ENCODE measurements at places on chromosomes 4 and X. TPM values are rescaled to one million over a fixed set of nuclear protein-coding genes. Genes with fewer than 3 reads are reported as not detected.

Gene YIPF7
- total RNA-seq: not detected

- DNase-seq: peak; percentile 55
These were observed 40.7 kb upstream of the DDX3X start for GRCh38 chrX:41293269-41293668.

Gene GAK
- total RNA-seq: 147 TPM

Gene COX18
- 21.2 TPM for total RNA-seq

GRCh38 chr4:144347121-144347520 lies 206.6 kb upstream of the GYPA start:
- no peak for DNase-seq

- DNase-seq: peak; percentile 94
These were observed at the start of gene SLC9A7 for GRCh38 chrX:46758956-46759644. Gene SLC9A7 (minus strand): TSS chrX:46759118. CDS start chrX:46759029, 89 bp downstream.

DNA sequence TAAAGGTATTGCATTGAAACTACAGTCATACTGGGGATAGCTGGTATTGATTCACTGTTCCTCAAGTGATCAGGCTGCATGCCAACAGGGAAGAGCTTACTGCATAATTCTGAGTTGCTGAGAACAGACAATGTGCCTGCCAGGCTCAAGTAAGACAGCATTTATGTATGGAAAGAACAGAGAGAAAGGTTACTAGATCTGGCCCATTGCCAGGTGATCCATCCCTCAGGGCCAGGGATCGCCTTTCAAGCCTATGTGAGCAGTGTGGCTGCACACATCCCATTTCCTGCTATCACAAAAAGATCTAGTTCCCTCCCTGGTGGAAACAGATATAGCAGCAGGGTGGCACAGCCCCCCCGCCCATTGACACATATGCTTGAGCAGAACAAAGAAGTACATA lies 254.0 kb downstream of the TMA16 start:
- no peak for DNase-seq

Gene HSD17B13
- total RNA-seq: 0.19 TPM

GRCh38 chr4:73230865-73231517 lies 27.6 kb downstream of the ANKRD17 start:
- DNase-seq: no peak

Gene CPLX1
- 1.0 TPM for total RNA-seq

DNA sequence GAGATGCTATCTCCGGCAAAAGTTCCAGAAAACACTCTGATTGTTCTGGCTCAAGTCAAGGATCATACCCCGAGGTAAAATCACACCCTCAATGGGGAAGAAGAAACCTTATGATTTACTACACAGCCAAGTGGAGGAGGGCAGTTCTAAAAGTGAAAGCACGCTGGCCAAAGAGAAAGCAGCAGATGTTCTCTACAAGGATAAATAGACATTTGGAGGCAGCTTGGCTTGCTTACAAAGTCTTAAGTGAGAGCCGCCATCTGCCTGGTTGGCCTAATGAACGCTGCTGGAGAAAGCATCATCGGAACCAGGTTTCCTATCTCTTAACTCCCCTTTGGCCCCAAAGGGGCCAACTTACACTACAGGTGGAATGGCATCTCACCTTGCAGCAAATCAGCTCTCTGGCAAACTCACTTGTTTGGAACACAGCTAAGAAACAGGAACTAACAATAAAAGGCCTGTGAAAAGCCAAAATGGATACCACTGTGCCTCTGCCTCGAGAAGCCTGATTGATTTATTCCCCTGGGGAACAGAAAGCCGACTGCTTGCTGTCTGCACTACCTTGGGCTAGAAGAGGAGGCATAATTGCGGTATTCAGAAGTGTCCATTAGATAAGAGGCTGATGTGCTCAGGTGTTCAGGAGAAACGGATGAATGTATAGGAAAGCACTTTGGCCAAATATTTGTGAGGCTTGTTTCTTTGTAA lies 22.8 kb downstream of the FRAS1 start:
- no peak for DNase-seq

DNA sequence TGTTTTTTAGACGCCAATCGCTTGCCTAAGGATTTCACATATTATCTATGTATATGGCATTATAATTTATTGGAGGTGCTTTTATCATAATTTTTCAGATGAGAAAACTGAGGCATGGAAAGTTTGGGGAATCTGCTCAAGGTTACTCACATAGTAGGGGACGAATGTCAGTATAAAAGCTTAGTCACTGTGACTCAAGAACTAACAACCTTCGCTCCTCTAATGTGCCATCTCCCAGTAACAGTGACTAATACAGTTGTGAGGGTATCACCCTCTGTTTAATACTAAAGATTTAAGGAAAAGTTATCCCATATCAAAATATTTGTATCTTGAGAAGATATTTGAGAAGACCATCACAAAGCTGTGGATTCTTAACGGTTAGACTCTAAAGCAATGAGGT lies 353.1 kb upstream of the SPOCK3 start:
- no peak for DNase-seq

Gene UGT2A3
- not detected for total RNA-seq

DNA sequence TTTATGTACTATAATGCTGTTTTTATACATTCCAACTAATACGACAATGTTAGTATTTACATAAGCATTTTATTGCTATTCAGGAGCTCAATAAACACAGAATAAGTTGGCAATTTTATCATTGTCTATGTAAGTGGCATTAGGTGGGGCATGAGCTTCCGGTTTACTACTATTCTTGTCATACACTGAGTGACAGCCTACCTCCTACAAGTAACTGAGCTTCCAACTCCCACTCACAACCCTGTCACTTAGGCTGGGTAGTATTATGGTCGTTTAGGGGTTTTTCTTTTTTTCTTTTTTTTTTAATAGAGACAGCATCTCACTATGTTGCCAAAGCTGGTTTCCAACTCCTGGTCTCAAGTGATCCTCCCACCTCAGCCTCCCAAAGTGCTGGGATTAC lies 7.4 kb downstream of the PPID start:
- DNase-seq: no peak

GRCh38 chrX:17535229-17535628 lies 160.2 kb downstream of the NHS start:
- peak; percentile 77 for DNase-seq

DNA sequence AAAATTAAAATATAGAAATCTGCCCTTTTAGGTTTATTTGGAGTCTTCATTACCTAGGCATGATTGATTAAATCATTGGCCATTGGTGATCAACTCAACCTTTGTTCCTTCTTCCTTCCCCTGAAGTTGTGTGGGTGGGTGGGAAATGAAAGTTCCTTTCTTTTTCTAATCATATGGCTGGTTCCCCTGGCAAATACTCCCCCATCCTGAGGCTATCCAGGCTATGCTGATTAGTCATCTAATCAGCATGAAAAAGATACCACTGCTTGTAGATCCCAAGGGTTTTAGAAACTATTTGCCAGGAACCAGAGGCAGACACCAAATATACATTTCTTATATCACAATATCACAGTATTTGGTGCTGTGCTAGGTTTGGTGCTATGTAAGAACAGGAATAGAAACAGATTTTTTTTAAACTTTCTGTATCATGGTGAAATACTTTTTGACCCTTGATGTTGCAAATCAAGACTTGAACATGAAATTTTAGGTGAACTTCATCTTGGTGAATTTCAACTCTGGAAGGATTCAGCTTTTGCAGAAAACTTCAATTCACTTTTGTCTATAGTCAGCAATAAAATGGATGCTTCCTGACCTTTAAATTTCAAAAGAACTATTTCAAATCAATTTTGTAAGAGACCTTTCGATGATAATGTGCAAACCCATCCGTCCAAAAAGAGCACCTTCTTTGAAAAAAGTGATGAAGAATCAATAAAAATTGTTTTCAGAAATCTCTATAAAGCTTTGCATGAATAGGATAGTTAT lies 71.1 kb downstream of the CCSER1 start:
- no peak for DNase-seq

Gene RAB33A
- 20.6 TPM for total RNA-seq

- no peak for DNase-seq
These were observed 12.6 kb upstream of the IL13RA2 start for GRCh38 chrX:115029869-115030570.

DNA sequence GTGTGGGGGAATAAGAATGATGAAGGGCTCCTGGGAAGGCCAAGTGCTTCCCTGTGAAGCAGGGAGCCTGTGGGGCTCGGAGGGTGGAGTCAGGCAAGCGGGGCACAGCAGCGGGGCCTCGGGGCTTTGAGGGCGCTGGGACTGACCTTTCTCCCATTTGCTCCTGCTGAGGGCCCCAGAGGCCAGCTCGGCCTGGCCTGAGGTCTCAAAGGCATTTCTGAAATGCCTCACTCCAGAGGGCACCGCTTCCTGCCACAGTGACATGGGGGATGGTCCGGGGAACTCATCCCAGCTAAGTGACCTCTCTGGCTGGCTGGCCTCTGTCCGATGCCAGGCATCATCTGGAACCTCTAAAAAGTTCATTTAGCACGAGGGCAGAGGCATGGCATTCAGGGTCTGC lies 98.8 kb upstream of the STX18 start:
- DNase-seq: no peak

DNA sequence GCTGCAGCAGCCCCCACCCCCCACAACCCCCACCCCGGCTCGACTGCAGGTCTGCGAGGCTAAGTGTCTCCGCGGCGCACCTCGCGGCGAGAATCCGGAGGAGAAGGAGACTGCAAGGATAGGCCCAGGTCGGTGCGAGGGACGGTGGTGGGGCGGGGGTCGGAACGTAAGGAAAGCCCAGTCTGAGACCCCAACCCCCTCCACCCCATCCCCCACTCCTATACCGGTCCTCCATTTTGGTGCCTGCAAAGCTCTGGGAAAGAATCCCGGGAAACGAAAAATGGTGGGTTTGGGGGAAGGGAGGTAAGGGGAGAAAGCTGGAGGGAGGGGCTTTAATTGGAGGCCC lies 614 bp downstream of the BEX3 start:
- no peak for DNase-seq

Gene MAGEB10
- total RNA-seq: not detected

GRCh38 chr4:85431881-85432485 lies 43.0 kb upstream of the ARHGAP24 start:
- DNase-seq: no peak

Gene STOX2
- total RNA-seq: not detected

Gene MTMR8
- 4.2 TPM for total RNA-seq

Gene SERTM2
- total RNA-seq: not detected

DNA sequence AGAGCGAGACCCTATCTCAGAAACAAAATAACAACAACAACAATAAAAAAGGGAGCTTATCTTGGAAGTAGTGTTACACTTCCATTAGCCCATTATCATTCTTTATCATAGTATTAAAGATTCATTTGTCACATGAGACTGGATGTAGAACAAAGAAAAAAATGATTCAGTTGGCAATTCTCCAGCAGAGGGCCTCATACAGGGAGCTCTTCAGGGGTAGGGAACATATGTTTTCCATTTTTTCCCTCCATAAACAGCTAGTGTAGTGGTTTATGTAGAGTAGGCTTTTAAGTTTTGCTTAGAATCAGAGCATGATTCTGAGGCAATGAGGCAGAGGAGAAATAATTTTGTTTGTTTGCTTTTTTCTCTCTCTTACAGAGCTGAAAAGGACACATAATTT lies 5.8 kb downstream of the CPE start:
- no peak for DNase-seq

GRCh38 chr4:17230727-17231126 lies 281.2 kb downstream of the QDPR start:
- no peak for DNase-seq

GRCh38 chr4:17124767-17125166 lies 226.3 kb upstream of the LDB2 start:
- no peak for DNase-seq

- DNase-seq: no peak
These were observed 65.0 kb downstream of the PHEX start for GRCh38 chrX:22097012-22097694.

GRCh38 chrX:3541336-3541735 lies 172.1 kb downstream of the PRKX start:
- no peak for DNase-seq

- DNase-seq: no peak
These were observed 151.2 kb upstream of the TLL1 start for GRCh38 chr4:165721815-165722214.

Gene NLRP2B
- total RNA-seq: not detected

DNA sequence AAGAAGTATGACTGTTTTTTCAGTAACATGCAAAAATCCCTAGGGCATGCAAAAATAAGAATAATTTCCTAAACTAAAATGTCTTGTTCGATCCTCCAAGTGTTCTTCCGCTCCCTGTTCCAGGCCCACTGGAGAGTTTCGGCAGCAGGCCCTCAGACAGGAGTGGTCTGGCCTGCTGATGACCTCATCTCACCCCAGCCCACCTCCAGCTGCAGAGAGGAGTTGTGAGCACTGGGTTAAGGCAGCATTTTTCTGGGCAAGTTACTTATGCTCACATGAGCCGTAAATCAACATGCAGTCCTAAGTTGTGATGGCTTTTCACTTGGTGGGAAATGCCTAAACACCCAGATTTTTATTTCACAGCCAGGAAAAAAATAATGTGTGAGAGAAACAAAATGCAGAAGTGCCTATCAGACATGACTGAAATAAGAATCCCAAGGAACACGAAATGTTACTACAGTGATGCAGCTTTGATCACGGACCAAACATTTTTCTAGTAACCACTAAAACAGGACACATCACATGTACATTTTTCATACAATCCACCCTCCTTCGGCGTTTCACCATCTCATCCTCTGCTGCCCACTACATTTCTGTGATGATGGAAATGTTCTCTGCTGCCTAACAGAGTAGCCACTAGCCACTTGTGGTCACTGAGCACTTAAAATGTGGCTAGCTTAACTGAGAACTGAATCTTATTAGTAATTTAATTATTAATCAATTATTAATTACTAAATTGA lies 153.3 kb upstream of the TBL1X start:
- DNase-seq: no peak

Gene UPF3B
- 12.6 TPM for total RNA-seq

Gene MAGEE2
- not detected for total RNA-seq

Gene SMR3B
- total RNA-seq: not detected

Gene CFAP99
- total RNA-seq: not detected

DNA sequence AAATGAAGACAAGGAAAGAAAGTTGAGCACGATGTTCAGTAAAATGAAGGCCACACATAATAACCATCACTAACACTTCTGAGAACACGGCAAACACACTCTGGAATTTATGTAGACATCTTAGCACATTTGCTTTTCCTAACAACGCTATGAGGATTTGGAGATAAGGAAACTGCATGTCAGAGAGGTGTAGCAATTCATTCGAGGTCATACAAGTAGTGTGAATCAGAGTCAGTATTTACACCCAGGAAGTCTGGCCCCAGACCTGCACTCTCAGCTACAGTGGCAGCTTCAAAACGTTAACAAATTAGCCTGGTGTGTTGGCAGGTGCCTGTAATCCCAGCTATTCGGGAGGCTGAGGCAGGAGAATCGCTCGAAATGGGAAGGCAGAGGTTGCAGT lies 253.4 kb downstream of the PDGFC start:
- no peak for DNase-seq

- no peak for DNase-seq
These were observed 8.1 kb upstream of the TIMP1 start for GRCh38 chrX:47574076-47574546.

GRCh38 chrX:151517421-151517820 lies 46.1 kb upstream of the PASD1 start:
- no peak for DNase-seq

Gene C4orf54
- not detected for total RNA-seq

- DNase-seq: no peak
These were observed 591 bp upstream of the TSPAN7 start for GRCh38 chrX:38560776-38561125.

Gene PDGFC
- not detected for total RNA-seq

GRCh38 chrX:153537526-153538295 lies 20.3 kb downstream of the ATP2B3 start:
- DNase-seq: no peak

- no peak for DNase-seq
These were observed 316.9 kb upstream of the AMOT start for GRCh38 chrX:113157496-113157895.

Gene CTAG1A
- not detected for total RNA-seq

Measured in activated CD4-positive, alpha-beta T cell treated with anti-CD3 and anti-CD28 coated beads, Interleukin-2, amount 10 ng/mL, durations not matched to agents 24 days and 14 days (primary cell).